ENCODE measurements at places on chromosomes 11 and 22. TPM values are rescaled to one million over a fixed set of nuclear protein-coding genes. Genes with fewer than 3 reads are reported as not detected.

DNA sequence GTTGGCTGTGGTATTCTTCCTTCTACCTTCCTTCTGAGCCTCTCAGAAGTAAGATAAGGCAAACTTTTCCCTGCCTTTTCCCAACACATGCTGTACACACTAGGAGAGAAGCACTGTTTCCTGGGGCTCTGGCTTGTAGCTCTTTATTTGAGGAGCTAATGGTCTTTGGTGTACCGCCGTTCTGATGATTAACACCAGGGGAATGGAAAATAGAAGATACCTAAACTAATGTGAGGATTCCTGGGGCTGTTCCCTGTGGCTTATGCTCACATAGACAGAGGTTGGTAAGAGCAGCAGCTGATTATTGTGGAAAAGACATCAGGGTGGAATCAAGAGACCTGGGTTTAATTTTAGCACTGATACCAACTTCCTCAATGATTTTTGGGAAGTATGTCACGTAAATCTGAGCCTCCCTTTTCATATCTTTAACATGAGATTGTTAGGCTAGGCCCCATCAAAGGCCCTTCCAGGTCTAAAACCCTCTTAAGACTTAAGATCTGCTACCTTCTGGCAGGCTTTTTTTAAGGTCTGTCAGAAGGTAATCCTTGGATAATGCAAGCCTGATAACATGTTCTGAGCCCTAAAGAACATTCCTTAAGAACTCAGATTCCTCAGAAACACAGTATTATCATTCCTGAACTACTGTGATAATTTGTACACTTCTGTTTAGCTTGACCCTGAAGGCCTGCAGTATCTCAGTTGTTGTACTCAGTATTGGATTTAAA lies 24.8 kb upstream of the RCE1 start:
- peak; percentile 89 for DNase-seq

DNA sequence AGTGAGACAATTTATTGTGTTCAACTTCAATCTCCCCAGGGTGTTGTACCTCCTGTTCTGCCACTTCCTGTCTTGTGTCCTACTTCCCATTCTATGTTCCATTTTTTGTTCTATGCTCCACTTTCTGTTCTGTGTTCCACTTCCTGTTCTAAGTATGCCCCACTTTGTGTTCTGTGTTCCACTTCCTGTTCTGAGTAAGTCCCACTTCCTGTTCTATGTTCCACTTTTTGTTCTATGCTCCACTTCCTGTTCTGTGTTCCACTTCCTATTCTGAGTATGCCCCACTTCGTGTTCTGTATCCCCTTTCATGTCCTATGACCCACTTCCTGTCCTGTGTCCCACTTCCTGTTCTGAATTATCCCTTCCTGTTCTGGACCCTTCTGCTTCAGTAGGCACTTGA lies 732.7 kb downstream of the TBC1D22A start:
- DNase-seq, result no peak

GRCh38 chr22:37906364-37907008 lies 389 bp downstream of the MICALL1 start:
- DNase-seq, result no peak

Gene PNPLA3
- total RNA-seq, result 0.48 TPM

Gene CARNS1
- 1.2 TPM for total RNA-seq

- peak; percentile 42 for DNase-seq
Measured at GRCh38 chr11:27718346-27718862, 18.1 kb upstream of the BDNF start.

Data from umbilical cord (tissue), 2 donors.